Dermis blood vessel endothelial cell (primary cell): ENCODE measurements at places on chromosomes 6 and 20.

GRCh38 chr20:58829531-58829941 is 21.2 kb downstream of the GNAS-AS1 start:
- no peak for DNase-seq

GRCh38 chr6:6346427-6347023 is 26.1 kb upstream of the F13A1 start:
- no peak for DNase-seq

GRCh38 chr6:122726649-122727048 is 52.9 kb upstream of the FABP7 start:
- peak; percentile 20 for DNase-seq

GRCh38 chr6:100344321-100344720 is 120.4 kb downstream of the SIM1 start:
- DNase-seq, result no peak
